ENCODE measurements at places on chromosomes 6 and 20.

DNA sequence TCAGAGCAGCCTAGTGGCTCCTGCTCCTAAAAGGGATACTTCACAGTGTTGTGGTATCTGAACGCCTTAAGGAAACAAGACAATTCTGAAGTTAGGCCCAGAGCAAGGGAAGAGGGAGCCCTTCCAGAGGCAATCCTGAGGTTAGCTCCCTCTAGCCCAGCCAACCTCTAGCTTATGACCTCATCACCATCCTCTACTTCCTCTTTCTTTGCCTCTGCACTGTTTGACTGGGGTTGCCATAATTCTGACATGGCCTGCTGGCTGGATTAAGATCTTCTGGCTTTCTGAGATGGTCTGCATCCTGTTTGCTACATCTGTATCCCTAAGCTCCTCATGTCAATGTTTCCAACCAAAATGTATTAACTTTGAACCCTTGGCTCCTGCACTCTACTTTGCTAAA is 23.3 kb upstream of the BMP2 start:
- no peak for DNase-seq

DNA sequence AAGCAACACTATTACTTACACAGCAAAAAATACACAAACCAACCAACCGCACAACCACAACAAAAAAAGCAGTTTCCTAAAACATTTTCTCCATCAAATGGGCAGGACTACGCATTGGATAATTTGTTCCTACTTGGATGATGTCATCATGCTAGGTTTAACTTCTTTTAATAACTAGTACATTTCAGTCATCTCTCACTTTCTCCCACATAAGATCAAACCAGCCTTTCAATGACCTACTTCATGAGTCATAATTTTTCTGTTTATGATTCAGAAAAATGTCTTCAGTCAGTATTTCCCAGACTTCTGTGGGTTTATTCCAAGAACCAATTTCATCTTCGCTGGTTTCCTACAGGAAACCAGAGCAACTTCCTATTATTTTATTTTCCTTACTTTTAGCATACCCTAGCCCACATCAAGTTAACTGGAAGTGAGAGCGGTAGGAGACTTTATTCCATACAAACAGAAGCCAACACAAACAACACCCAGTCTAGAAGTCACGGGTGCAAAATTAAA is 134.2 kb downstream of the GMDS start:
- no peak for DNase-seq

- no peak for DNase-seq
Observed at GRCh38 chr6:95142661-95143335, 434.5 kb upstream of the MANEA start.

DNA sequence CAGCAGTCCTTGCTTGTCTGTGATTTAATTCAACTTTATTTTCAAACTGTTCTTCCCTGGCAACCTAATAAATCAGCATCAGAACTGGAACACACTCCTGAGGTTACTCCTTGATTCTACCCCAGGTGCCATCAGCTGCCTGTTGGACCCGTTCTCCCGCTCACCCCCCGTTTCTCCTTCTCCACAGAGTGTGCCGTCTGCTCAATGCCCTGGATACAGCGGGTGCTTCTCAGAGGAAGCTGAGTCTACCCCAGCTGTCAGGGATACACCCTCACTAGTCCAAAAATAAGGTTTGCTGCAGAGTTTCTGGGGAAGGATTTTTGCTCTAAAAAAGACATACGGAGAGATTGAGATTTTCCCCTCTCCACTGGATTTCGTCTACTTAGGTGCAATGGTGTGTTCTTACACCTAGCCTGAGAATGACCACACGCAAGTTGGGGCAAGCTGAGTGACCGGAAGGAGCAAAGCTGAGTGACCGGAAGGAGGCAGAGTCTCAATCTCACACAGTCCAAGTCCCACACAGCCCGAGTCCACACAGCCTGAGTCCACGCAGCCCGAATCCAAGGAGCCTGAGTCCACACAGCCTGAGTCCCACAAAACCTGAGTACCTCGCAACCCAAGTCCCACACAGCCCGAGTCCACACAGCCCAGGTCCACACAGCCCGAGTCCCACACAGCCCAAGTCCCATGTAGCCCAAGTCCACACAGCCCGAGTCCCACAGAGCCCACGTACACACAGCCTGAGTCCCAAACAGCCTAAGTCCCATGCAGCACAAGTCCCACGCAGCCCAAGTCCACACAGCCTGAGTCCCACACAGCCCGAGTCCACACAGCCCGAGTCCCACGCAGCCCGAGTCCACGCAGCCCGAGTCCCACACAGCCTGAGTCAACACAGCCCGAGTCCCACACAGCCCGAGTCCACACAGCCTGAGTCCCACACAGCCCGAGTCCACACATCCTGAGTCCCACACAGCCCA is 58.6 kb upstream of the DACT2 start:
- DNase-seq: no peak

GRCh38 chr6:36720251-36721141 is 22.9 kb downstream of the RAB44 start:
- no peak for DNase-seq

DNA sequence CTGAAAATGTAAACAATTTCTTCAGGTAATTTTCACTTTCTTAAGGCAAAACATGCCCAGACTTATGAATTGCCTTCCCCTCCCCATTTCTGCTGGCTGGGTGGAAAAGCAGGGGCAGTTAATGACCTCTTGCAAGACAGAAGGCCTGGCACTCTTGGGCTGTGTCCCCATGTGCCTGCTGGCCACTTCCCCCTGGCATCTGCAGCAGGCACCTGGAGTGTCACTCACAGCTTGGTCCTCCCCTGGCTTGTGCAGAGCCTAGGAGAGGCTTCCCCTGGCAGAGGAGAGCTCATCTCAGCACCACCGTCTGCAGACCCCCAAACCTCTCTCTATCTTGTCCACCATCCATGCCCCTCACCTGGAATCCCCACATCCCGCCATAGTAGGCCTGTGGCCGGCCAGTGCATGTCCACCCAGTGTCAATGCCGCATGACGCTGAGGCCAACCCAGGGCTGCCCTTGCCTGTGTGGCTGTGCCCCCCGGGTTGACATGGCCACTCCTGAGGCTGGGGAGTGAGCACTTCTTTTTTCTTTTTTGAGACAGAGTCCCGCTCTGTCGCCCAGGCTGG is 83.5 kb upstream of the SLC22A23 start:
- DNase-seq: no peak

GRCh38 chr6:56527934-56528333 is 114.8 kb downstream of the DST start:
- DNase-seq: no peak

DNA sequence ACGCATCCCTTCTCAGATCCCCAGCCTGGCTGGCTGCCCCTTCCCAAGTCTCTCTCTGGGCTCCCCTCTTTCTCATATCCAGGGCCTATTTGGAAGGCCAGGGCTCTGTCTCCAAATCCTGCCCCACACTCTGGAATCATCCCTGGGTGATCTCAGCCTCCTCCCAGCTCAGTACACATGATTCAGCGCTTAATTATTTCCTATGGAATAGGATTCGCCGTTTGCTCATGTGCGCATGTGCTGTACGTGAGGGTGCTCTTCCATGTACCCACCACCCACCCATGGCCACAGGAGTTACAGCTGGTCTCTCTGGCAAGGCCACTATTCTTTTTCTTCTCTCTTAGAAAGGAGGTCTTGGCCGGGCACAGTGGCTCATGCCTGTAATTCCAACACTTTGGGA is 81.7 kb upstream of the FOXP4 start:
- no peak for DNase-seq

DNA sequence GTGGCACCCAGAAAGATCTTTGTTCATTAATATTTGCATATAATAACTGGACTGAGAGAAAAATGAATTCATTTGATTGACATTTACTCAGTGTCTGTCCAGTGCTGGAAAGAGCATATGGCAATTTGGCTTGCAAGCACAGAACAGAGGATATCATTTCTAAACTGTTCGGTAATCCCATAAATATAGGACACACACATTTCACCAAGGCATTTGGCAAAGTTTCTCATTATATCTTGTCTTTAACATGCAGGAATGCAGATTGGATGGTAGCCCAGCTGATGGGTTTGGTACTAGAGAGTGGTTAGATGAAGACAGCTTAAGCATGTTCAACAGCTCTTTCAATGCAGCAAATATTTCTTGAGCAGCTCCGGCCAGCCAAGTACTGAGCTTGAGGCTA is 259.2 kb downstream of the PRKN start:
- DNase-seq: no peak

DNA sequence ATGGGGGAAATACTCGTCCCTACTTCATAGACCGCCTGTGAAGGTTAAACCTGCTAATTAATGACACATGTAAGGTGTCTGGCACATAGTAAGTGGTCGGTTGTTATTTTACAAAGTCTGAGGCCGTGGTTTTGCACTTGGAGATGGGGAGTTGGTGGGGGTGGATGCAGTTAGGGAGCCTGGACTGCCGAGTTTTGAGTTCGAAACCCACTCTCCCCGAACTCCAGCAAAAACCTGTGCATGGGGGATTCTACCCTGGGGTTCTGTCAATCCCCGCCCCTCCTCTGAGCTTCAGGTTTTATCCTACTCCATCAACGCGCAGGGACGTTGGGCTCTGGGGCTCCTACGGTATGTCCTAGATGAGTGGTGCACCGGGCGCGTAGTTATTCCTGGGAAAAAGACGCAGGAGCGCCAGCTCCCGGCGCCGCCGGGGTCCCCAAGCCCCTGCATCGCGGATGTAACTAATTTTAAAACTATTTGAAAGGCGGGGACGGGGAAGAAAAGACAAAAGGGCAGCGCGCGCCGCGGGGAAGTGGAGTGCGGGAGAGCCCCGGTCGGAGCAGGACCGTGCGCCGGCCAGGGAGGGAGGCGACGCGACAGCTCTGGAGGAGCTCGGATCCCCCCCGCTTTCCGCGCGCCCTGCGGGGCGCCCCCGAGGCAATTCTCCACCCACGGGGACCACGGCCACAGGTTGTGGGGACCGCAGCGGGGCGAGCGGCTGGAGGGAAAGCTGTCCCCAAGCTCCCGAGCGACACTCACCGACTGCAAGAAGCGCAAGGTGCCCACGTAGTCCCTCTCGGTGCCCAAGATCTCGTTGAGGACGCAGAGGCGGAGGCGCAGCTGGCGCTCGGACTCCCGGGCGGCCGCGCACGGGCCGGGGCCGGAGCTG is 672 bp downstream of the PREX1 start:
- no peak for DNase-seq

- DNase-seq: no peak
Observed at GRCh38 chr20:55632592-55632991, 372.7 kb downstream of the CBLN4 start.

DNA sequence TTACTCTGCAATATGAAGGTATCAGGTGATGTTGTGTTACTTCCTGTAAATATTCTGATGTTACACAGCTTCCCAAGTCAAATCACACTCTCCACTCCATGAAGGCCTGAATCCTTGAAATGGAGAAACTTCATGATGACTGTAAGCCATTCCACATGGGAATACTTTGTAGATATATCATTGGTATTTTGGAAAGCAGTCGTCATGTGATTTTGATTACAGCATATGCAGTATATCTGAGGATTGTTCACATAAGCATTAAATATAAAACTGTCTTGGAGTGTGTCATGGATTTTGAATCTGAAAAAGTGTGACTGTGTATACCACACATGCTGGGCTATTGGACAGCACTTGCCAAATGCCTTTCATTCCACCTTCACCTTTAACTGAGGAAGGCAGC is 118.3 kb upstream of the EXOC2 start:
- DNase-seq: no peak

GRCh38 chr6:1709234-1709641 is 99.5 kb downstream of the FOXC1 start:
- no peak for DNase-seq

DNA sequence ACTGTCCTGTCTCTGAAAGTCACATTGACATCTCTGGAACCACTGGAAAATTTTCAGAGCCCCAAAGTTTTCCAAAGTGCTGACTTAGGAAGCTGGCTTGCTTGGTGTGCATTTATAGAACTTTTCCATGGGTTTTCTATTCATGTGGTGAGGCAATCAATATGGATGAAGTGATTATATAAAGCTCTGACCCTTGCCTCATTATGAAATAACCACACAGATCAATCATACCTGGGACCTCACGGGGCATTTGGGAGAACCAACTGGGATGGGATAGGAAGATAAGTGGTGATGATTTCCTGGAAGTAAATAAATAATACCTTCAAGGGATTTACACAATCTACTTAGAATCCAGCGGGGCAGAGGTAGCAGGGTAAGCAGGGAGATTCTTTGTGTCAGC is 22.9 kb upstream of the SIM1 start:
- no peak for DNase-seq

GRCh38 chr6:116059713-116060571 is 749 bp downstream of the FRK start:
- peak; percentile 44 for DNase-seq

DNA sequence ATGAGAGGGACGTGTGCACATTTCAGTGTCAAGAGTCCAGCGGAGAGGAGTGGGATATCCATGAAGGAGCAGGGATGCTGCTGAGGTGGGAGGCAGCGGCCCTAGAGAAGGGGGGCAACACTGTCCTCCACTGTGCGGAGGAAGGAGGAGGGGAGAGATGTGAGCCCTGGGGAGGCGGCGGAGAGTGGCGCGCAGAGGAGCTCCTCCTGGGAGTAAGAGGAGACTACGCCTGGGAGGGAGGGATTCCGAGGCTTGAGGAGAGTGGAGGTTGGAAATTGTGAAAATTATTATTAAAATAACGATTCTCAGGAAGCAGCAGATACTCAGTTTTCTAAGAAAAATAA is 142.7 kb downstream of the CEP57L1 start:
- DNase-seq: no peak

- DNase-seq: no peak
Observed at GRCh38 chr6:87199787-87200186, 44.4 kb downstream of the ZNF292 start.

DNA sequence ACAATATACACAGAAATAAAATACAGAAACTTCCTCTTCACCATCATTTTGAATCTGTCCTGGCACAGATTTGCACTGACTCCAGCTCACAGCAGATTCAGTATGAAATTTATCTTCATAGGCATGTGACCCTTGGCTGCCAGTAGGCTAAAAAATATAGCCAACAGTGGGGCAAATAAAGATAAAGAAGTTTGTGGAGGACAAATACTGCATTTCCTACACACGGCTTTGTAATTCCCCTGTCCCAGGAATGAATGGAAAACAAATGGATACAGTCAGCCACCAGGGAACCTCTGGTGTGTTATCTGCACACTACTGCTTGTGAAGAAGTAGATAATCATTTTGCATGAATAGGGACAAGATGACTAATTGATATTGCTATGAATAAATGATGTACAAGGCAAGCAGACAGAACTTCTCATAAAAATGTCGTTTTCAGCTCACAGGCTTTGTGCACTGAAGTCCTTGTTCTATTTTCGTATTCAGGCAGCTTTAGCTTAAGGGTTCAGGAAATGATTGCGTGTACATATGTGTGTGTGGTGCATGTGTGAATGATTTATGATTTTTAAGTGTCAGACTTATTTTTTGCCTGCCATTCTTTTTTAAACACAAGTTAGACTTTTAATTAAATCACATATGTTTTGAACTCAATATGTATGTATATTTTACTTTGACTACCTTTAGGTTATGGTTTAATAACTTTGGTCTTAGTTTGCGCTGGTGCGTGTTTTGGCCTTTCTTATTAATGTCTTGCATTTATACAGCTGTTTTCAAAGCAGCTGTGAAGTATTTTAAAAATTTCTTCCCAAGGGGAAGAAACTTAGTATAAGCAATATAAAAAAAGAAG is 543.8 kb upstream of the JAG1 start:
- no peak for DNase-seq

Measured in kidney epithelial cell (primary cell).